Fibroblast of gingiva (primary cell): ENCODE measurements at places on chromosomes 5 and 9.

- no peak for DNase-seq
Measured at GRCh38 chr9:84589542-84589941, 80.0 kb upstream of the NTRK2 start.

DNA sequence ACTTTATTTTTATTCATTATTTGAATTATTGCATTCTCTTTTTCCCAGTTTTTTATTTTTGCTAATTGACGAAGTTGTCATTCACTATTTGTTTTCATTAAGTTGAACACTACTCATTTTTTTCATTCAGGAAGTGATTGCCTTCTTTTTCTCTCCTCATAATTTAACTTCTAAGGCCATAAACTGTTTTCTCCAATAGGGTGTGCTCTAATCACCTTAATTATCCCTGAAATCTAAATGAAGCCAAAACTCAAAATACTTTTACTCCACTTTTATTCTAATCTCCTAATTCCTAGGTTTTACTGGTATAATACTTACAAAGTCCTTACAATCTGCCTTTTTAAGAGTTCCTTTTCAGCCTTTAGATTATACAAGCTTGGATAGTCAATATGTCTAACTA is 2.9 kb upstream of the OR13C2 start:
- DNase-seq, result no peak

DNA sequence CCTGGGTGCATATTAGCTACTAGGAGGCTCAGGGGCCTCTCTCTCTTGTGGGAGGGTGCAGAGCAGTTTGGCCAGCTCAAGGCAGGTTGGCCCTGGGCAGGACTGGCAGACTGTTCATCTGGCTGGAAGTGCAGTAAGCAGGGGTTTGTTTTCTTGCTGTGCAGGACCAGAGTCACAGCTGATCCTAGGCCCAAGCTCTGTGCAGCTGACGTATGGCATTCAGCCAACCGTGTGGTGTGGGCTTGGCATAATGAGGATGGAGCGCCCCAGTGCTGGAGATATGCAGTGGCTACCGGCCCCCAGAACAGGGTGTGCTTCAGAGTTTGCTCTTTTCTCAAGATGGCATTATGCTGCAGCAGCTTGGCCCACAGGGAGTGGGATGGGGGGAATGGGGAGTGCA is 31.0 kb upstream of the PHF24 start:
- DNase-seq, result no peak

DNA sequence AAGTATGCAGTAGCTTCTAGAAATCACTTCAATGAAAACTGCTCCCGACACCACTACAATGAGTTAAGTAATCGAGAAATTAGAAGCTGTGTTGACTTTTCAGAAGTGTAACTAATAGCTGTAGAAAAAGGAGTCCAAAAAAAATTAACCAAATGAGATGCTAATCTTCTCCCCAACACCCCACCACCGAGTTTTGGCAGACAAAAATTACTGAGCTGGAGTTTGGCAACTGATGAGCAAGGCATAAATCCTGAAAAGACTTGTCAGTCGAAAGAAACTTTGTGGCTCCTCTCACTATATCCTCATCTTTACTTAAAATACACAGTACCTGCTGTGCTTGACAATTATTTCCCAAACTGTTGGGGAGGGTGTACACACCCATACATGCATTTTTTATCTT is 191.9 kb downstream of the EBF1 start:
- no peak for DNase-seq

GRCh38 chr5:111232311-111233051 is 8.3 kb downstream of the CAMK4 start:
- DNase-seq, result no peak

GRCh38 chr9:7520396-7520795 is 279.2 kb downstream of the DMAC1 start:
- no peak for DNase-seq

DNA sequence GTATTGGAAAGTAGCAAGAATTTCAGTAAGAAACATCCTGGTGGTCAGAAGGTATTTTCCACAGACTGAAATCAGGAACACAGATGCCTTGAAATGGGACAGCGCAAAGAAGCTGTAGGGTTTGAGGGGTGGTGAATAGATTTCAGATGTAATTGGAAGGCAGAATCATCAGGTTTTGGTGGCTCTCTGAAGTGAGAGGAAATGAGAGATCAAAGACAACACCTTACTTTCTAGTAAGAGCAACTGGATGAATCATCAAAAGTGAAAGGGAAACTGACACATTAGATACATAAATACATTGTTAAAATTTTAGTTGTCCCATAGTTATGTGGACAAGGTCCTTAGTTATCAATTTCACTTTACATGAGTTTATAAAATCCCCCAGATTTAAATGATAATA is 188.2 kb upstream of the SLC27A6 start:
- no peak for DNase-seq

DNA sequence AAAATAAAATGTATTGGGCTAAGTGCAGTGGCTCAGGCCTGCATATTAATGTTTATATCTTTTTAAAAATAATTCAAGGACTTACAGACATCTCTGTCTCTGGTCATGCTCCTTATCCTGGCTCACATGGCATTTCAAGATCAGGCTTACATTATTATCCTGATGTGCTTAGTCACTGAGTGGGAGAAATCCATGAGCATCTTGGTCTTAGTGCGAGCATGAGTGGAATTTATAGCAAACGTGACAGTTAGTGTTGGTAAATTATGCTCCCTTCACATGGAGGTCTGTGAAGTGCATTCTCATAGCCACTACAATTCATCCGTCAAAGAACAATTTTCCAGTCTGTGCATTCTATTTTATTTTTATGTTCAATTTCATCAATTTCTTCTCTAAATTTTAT is 237.8 kb upstream of the EDIL3 start:
- no peak for DNase-seq

DNA sequence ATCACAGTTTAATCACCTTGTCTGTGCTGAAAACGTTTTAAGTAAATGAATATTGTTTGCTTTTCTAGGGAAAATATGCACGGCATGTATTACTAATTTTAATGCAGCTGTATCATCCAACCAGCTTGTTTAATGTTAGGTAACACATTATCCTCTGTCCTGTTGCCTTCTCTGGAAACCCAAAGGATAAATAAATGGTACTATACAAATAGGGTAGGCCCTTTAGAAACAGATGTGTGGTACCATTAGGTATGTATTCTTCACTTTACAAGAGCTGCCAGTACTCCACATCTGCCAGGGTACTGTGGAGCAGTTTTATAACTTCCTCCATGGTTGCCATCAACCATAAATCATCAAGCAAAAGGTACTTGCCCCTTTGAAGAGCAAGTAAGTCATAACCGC is 42.9 kb downstream of the FAF2 start:
- DNase-seq, result no peak

DNA sequence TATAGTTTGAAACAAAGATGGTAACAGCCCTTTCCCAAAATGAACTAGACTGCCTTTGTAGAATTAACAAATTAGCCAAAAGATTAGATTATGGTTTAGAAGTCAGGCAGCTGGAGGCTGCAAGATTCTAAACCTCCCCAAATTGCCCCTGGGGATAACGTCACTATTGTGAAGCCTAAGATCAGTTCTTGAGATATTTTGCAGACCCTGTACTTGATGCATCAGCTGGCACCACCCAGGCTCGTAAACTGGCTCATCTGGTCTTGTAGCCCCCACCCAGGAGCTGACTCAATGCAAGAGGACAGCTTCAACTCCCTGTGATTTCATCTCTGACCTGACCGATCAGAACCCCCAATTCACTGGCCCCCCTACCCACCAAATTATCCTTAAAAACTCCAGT is 4.2 kb upstream of the SOWAHA start:
- no peak for DNase-seq

DNA sequence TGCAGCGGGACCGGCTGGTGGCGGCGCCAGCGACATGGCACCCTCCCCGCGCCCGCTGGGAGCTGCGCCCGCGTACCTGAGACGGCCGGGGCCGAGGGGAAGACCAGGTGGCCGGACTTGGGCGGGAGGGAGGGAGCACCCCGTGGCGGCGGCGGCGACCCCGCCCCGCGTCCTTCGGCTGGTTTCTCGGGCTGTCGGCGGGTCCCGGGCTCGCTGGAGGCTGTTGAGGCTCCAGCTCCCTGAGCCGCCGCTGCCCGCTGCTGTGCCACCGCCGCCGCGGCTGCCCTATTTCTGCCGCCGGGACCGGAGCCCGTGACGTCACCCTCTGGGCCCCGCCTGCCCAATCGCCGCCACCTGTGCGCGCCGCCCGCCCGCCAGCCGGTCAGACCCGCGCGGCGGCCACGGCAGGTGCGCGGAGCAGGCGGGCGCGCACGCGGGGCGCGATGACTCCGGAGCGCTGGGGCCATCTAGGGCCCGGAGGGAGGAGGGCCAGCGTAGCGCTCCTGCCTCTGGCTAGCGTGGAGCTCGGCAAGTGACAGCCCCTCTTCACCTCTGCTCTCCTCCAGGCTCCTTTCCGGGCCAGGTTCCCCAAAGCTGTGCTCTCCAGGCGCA is at the start of gene FSTL4:
FSTL4 (minus strand) TSS at position 293 of the 612 bp plus-strand sequence.
- no peak for DNase-seq

DNA sequence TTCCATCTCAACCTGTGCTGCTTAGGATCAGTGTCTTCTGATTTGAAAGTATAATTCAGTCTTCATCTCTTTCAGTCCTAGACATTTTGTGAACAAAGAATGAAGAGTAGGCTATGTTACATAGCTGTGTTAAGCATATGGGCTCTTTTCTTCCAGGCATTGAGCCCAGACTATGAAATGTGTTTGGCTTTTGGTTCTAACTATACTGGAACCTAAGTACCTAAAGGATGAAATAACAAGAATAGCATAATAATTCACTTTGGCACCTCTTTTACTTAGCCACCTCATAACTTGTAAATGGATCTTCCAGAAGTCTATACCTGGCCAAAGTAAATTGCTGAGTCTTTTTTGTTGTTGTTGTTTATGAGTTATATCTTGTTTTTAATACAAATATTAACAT is 71.4 kb downstream of the SLF1 start:
- DNase-seq, result no peak

DNA sequence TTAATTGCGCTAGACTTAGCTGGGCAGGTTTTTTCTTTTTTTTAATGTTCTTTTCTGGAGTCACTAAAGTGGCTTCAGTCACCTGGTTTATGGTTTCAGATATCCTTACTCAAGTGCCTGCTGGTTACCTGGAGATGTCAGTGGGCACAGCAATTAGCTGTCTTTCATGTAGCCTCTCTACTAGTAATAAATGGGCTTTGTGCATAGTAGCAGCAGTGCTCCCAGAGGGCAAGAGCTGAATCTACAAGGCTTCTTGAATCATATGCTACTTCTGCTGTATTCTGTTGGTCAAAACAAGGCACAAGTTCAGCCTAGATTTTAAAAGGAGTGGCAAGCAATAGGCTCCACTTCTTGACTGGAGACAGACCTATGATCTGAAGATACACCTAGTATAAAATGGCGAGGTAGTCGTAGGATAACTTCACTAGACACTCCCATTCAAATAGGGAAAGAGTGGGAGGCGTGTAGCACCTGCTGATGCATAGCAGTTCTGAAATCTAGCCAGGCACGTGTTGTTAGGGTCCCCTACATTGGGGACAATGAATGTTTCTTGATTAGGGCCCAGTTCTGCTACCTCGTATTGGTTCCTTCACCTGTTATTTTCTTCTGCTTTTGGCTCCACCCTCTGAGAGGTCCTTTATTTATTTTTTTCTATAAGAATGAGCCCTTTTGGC is 7.0 kb downstream of the SCAMP1 start:
- DNase-seq, result no peak

DNA sequence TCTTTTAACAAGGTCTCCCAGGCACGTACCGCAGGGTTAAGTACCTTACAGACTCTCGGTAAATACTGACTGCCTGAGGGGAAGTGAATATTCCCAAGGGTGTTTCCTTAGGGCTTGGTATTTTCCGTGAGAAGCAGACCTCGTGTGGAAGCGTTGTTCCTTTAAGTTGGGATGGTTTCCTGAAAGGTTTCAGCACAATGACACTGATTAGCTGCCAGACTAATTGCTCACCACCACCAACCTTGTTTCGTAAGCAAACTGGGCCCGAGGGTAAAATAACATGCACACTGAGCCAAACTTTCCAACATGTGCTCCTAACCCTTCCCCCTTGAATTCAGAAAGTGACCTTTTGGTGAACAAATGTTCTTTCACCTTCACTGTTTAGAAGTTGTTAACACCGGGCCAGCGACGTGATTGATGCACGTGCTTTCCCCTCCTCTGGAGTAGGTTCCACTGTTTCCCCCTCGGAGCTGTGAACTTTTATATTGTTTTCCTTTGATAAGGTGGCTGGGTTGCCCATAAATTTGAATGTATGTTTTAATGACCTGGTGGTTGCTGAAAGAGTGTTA is 128.1 kb upstream of the RPS23 start:
- DNase-seq, result peak; percentile 95

DNA sequence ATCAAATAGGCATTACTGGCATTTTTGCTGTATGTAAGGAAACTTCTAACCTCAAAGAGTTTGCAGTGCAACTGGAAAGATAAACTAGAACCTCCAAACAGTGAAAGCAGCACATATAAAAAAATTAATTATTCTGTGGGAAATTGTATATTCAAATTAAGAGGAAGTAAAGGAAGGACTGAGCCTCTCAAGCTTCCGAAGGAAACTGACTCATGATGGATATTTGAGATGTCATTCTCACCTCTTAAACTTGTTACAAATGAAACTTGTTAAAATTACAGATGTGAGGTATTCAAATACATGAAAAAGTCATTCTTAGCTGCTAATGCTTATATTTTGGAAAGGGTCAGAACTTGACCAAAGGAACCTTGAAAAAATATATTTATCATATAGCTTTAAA is 538.7 kb downstream of the PDE4D start:
- no peak for DNase-seq

- DNase-seq, result no peak
Measured at GRCh38 chr5:67010684-67011409, 185.8 kb downstream of the CD180 start.

DNA sequence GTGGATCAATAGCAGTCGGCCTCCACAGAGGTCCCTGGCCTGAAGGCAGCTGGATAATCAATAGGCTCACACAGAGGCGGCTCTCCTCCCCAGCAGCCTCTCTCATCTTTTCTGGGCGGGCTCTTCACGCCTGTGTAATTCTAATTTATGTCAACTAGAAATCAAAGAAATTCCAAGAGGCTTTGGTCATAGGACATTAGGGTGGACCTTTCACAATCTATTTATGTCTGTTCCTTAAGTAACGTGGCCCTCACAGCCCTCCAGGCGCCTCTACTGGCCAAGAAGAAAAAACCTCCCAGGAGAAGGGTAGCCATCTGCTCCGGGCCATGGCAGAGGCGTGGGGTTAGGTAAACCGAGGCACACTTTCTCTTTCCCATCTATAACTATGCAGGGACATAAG is 205.1 kb upstream of the EFNA5 start:
- peak; percentile 59 for DNase-seq

- no peak for DNase-seq
Measured at GRCh38 chr5:71651579-71651978, 64.4 kb downstream of the MCCC2 start.

GRCh38 chr5:88877826-88878225 is 5.2 kb downstream of the MEF2C start:
- DNase-seq, result no peak

DNA sequence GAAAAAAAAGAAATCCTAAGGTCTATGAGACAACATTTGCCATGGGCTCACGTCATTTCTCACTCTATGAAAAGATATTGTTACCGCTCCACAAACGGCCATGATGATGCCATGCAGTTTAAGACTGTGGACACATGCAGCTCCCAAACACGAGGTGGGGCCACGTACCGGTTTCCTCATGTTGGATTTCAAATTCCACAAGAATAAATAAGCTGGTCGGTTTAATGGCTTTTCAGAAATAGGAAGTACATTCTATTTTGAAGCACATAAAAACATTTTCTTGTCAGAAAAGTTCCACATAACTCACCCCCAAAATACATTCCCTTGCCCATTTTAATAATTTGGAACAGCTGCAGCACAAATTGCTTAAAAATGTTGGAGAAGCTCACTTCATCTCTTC is 130.6 kb downstream of the MYO10 start:
- DNase-seq, result peak; percentile 89
